ENCODE measurements at places on chromosomes 7 and 10.

- DNase-seq: no peak
These were observed 18.5 kb downstream of the CFAP70 start for GRCh38 chr10:73340121-73340520.

DNA sequence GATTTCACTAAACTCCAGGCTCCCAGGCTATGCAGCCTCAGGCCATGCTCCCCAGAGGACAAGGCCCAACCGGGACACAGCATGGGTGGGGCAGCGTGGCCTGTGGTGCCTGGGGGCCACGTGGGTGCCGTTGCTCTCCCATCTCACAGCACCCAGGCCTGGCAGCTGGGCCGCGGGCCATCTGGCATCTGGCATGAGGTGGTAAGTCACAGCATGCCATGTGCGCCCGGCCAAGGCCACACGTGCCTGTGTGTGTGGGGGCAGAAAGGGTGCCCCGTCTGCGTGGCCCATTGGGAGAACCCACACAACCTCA lies 204.1 kb downstream of the EBF3 start:
- DNase-seq: no peak

GRCh38 chr10:123673198-123673597 lies 7.0 kb downstream of the GPR26 start:
- no peak for DNase-seq

GRCh38 chr10:123382491-123382890 lies 228.3 kb downstream of the BUB3 start:
- no peak for DNase-seq

DNA sequence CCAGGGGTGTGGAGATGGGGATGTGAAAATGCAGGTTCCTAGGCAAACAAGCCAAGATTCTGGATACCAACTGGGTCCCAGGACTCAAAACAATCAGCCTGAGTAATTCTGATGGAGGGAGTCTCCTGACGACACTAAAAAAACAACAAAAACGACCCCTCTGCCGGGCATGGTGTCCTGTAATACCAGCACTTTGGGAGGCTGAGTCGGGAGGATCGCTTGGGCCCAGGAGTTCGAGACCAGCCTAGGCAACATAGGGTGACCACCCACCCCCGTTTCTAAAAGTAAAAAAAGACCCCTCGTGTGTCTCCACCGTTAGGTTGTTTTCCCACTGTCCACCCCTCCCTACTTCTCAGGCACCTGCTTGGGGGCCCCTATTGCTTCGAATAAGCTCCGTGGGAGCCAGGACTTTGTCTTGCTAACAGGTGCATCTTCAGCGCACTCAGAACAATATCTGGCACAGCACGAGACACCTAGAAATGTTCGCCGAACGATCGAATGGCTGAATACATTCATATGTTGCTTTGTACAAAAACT lies 743 bp upstream of the NRF1 start:
- no peak for DNase-seq

DNA sequence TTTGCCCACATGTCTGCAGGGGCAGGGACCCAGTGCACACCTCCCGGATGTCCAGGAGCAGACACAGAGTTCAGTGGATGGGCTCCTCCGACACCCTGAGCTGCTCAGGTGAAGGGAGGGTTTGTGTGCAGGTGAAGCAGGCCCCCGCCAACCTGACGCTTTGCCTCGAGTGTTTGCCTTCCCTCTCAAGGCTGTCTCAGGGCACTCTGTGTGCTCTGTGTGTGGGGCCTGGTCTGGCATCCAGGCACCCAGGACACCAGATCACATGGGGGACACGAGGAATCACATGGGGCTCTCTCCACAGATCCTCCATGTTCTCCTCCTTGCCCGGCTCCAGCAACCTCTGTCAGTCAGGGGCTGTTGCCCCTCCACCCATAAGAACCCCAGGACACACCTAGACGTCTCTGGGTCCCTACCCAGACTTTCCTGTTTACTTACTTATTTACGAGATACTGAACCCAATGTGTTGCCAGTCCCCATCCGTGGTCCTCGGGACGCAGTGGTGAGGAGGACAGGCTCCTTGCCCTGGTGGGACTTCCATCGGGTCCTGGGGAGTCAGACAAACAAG lies 99.5 kb downstream of the HTR5A start:
- DNase-seq: peak; percentile 83

GRCh38 chr7:45695249-45695995 lies 121.3 kb downstream of the ADCY1 start:
- no peak for DNase-seq

DNA sequence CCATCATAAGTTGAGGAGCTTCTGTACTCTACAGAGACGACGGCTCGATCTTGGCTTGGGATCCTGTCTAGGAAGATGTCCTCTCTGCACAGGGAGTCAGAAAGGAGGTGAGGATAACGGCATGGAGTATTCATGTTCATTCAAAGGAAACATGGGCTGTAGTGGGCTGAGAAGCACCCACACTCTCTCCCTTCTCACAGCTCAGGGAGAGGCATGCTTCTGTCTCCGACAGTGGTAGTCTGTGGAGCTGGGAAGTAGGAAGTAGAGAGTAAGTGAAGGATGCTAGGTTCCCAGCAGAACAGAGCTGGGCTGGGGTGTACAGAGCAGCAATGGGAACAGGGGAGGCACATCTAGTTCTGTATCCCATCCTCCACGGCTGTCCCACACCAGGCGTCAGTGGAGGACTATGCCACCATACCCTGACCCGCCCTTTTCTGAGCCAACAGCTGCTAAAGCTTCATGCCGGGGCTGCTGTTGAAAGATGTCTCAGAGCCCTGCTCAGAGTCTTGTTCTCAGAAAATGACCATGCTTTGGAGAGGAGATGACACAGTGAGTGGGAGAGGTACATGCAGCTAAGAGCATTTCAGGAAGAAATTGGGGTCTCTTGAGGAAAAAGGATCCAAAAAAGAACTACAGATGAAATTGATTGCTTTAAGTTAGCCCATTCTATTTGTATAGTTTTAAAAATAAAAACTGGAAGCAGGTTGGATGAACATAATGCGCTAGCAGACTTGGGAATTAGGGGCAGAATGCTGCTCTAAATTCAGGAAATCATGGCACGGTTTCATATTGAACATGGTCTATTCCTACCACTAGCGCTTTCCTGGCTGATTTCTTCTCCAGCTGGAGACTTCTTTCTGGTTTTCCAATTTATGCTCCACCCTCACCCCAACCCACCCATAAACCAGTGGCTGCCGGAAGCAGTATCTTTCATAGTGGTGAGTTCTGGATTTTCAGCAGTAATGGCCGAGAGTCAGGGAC lies 138.6 kb downstream of the CHN2 start:
- no peak for DNase-seq

DNA sequence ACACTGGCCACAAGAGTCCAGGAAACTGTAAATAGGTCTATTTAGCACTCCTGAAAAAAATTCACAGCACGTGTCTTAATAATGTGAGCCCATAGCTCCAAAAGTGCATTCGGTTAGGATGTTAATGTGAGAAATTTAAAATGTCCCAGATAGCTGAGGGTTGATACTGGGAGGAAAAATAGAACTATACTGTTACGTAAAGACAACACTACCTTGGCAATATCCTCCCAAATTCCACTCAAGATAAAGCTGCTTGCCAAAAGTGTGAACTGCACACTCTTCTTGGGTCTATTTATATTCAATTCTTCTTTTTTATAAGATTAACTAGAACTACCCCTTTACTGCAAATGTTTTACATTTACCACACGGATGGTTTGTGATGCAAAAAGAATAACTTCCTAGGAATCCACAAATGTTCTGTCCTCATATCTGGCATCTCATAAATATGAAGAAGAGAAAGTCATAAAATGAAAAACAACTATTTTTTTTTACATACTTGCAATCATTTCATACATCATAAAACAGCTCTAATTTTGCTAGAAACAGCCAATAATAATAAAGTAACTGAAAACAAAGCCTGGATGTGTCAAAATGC lies 10.4 kb downstream of the RAB11FIP2 start:
- DNase-seq: no peak

GRCh38 chr7:39651265-39651664 lies 27.9 kb downstream of the RALA start:
- no peak for DNase-seq

DNA sequence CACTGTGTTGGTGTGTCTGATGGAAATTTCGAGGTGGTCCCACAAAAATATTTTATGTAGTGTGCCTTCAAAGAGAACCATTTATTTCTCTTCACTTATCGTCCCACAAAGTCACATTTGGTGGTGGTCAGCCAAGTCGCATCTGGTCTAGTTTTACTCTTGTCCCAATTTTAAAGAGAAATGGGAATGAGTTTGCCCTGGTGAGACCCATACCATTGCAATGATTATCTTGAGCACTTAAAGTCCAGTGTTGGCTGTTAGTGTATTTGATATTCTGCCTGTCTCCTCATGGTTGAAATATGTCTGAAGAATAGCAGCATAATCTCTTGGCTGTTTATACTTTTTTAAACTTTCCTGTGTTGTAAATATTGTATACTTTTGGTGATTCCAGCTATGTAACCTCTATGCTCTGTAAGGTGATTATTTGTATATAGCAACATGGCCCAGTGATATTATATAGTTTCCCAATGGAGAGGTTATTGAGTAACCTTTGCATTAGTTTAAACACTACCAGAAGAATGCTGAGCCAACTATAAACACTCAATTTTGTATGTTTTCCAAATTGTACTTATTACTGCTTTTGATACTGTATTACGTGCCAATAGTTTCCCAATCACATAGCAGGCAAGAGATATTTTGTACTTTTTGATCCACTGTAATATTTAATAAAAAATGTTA lies 172.2 kb downstream of the RTKN2 start:
- DNase-seq: no peak

DNA sequence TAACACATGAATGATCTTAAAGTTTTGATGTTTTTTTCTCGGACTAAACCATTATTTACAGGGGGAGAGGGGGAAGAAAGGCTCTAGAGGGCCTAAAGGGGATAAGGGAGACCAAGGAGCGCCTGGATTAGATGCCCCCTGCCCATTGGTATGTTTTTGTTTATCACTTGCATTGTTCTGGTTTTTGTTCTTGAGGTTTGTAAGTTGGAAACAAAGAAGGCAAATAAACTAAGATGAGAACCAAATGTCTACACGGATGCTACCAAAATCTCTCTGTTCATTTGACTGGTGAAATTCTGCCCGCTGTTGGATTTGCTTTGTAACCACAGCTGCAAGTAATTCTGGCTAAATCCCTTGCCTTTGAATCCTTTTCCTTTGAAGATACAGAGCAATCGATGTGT lies 99.8 kb upstream of the MACROH2A2 start:
- no peak for DNase-seq

DNA sequence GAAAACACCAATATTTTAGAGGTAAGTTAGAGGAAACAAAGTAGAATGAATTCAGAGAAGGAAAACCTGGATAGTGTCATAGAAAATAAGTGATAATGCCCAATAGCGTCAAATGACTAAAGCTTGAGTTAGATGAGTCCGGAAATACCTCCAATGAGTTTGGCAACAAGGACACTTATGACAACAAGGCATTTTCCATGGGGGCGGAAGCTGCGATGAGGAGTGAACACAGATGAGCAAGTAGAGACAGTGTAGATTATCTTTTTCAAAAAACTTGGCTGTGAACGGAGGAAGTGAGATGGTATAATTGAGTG lies 383 bp upstream of the R3HCC1L start:
- no peak for DNase-seq

GRCh38 chr7:27751888-27752660 lies 12.1 kb downstream of the TAX1BP1 start:
- no peak for DNase-seq

- DNase-seq: no peak
These were observed 95.2 kb downstream of the VIPR2 start for GRCh38 chr7:159049266-159050025.

- no peak for DNase-seq
These were observed 90.7 kb upstream of the KIAA1217 start for GRCh38 chr10:24118246-24118645.
